CD8-positive, alpha-beta memory T cell (primary cell): ENCODE measurements at places on chromosomes 5 and 9. TPM values are rescaled to one million over a fixed set of nuclear protein-coding genes. Genes with fewer than 3 reads are reported as not detected.

Gene MLANA
- total RNA-seq = not detected

GRCh38 chr9:3793971-3794383 lies 268.2 kb upstream of the RFX3 start:
- H3K4me3 ChIP-seq = no peak overlapping the region
- H3K4me1 ChIP-seq = no peaks in the 10 kb centered on the region
- no peaks in the 10 kb centered on the region for H3K36me3 ChIP-seq
- no peak overlapping the region for H3K27ac ChIP-seq
- DNase-seq = no peak

DNA sequence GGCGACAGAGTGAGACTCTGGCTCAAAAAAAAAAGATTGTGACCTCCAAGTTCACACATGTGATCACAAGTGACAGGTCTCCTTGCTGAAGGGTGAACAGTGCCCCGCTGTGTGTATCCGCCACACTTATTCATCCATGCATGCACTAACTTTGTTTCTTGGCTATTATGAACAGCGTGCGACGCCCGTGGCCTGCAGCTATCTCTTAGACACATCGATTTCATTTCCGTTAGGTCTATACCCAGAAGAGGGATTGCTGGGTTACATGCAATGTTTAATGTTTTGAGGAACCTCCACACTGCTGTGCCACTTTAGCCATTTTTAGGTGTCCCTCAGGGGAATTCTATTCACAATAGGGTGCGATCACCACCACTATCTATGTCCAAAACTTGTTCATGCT lies 12.1 kb upstream of the EGFL7 start:
- no peak overlapping the region for H3K27ac ChIP-seq
- H3K4me3 ChIP-seq = no peak overlapping the region
- no peak for DNase-seq
- H3K4me1 ChIP-seq = no peaks in the 10 kb centered on the region

DNA sequence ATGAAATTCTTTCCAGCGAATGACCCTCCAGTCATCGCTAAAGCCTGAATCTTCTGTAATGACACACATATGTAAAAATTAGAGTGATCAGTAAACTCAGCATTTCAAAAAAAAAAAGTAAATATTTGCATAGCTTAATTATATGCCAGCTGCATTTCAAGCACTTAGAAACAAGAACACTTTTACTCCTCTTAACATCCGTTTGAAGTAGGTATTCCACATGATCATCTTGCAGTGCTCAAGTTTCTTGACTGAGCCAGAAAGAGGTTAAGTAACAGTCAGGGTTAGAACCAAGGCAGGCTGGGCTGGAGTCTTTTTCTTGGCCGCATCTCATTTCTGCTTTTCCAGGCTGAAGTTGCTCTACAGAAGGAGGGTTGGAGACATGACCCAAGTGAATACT lies 27.6 kb downstream of the EGFLAM start:
- no peak for DNase-seq
- H3K27ac ChIP-seq = no peak overlapping the region
- H3K36me3 ChIP-seq = no peaks in the 10 kb centered on the region
- no peaks in the 10 kb centered on the region for H3K27me3 ChIP-seq

DNA sequence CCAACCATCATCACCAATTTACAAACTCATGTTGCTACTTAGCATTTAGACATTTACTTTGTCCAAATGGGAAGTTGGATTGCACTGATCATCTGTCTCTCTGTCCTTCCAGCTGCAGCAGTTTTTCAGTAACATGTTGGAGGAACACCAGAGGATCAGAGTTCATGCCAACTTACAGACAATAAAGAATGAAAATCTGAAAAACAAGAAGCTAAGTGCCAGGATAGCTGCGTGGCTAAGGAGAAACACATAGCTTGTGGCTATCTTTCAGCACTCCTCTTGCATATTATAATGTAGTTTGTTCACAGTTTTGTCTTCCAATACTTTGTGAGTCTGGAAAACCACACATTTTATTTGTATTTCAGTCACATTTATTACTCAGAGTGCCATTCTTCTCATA lies 6.4 kb upstream of the ARL14EPL start:
- H3K27me3 ChIP-seq = no peaks in the 10 kb centered on the region
- DNase-seq = no peak
- no peak overlapping the region for H3K27ac ChIP-seq

DNA sequence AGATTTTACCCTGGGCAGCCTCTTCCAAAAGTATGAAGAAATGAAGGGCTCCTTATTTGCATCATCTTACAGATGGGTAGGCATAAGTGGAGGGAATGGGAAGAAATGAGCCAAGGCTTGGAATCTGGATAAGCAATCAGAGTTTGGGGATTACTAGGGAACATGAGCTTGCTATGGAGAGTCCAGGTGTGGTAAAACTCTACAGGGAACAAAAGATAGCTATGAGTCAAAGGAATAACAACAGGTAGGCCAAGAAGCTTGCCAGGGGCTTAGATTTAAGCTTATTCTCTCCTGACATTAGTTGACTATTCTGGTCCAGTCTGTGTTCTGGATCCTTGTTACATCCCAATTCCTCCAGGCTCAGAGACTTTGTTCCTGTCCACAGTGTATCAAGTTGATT lies 16.4 kb downstream of the RFK start:
- no peak for DNase-seq
- H3K36me3 ChIP-seq = no peaks in the 10 kb centered on the region
- no peak overlapping the region for H3K27ac ChIP-seq
- no peaks in the 10 kb centered on the region for H3K4me1 ChIP-seq

DNA sequence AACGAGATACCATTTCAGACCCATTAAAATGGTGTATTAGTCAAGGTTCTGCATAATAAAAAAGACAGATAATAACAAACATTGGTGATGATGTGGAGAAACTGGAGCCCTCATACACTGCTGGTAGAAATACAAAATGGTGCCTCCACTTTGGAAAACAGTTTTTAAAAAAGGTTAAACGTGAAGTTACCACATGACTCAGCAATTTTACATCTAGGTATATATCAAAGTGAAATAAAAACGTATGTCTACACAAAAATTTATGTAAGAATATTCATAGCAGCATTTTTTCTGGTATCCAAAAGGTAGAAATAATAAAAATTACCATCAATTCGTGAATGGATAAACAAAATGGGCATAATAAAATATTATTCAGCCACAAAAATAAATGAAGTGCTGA lies 519.8 kb downstream of the TLE4 start:
- H3K27ac ChIP-seq = no peak overlapping the region
- no peaks in the 10 kb centered on the region for H3K4me1 ChIP-seq
- H3K4me3 ChIP-seq = no peak overlapping the region
- H3K36me3 ChIP-seq = no peaks in the 10 kb centered on the region
- H3K27me3 ChIP-seq = no peaks in the 10 kb centered on the region

GRCh38 chr5:16933337-16933736 lies 2.8 kb downstream of the MYO10 start:
- no peak overlapping the region for H3K4me3 ChIP-seq
- no peak overlapping the region for H3K27ac ChIP-seq
- H3K36me3 ChIP-seq = no peaks in the 10 kb centered on the region
- H3K4me1 ChIP-seq = no peaks in the 10 kb centered on the region
- peaks cover 8% of the 10 kb centered on the region for H3K27me3 ChIP-seq
- no peak for DNase-seq

DNA sequence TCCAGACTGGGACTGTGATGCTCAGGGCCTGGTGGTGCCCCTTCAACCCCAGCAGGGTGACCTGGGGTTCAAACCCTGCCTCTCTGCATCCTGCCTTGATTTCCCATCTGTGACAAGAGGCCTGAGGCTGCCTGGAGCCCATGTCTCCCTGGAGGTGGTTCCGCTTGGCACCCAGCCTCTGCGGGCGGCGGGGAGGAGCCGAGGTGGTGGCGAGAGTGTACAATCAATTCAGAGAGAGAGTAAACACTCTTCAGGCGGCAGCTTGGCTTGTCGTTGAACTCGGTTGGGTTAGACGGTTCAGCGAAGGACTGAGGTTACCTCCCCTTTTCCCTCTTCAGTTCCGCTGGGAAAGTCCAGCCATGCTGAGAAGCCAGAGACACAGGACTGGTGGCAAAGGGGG lies 39.3 kb downstream of the NTNG2 start:
- no peak overlapping the region for H3K27ac ChIP-seq
- H3K36me3 ChIP-seq = no peaks in the 10 kb centered on the region
- H3K27me3 ChIP-seq = peaks cover 7% of the 10 kb centered on the region
- H3K4me1 ChIP-seq = no peaks in the 10 kb centered on the region
- H3K4me3 ChIP-seq = no peak overlapping the region

GRCh38 chr5:67066815-67067214 lies 129.8 kb downstream of the CD180 start:
- H3K4me1 ChIP-seq = no peaks in the 10 kb centered on the region
- DNase-seq = no peak
- H3K27ac ChIP-seq = no peak overlapping the region
- H3K36me3 ChIP-seq = no peaks in the 10 kb centered on the region
- H3K4me3 ChIP-seq = no peak overlapping the region

GRCh38 chr5:132764051-132764450 lies 13.0 kb downstream of the SEPTIN8 start:
- H3K4me3 ChIP-seq = no peak overlapping the region
- H3K36me3 ChIP-seq = no peaks in the 10 kb centered on the region
- H3K4me1 ChIP-seq = no peaks in the 10 kb centered on the region
- no peaks in the 10 kb centered on the region for H3K27me3 ChIP-seq

Gene ZNF879
- 3.9 TPM for total RNA-seq

Gene SPATA31A3
- not detected for total RNA-seq

DNA sequence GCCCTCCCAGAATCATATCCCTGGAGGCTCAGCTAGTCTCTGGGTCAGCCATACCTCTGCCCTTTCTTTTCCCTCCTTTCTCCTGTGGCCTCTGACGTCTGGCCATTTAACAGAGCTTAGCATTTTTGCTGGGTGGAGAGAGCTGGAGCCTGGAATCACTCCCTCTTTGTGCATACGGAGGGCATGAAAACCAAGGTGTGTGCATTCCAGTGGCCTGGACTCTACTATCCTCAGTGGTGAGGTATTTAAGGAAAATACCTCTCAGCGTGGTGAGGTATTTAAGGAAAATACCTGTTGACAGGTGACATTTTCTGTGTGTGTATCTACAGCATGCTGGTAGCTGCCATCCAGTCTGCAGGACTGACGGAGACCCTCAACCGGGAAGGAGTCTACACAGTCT lies 27.5 kb downstream of the TGFBI start:
- no peaks in the 10 kb centered on the region for H3K27me3 ChIP-seq
- H3K4me3 ChIP-seq = no peak overlapping the region
- no peak for DNase-seq
- H3K36me3 ChIP-seq = no peaks in the 10 kb centered on the region
- no peak overlapping the region for H3K27ac ChIP-seq

Gene SCGB3A2
- not detected for total RNA-seq

GRCh38 chr5:92852219-92852618 lies 728.8 kb downstream of the NR2F1-AS1 start:
- H3K4me1 ChIP-seq = no peaks in the 10 kb centered on the region
- no peaks in the 10 kb centered on the region for H3K36me3 ChIP-seq
- H3K27me3 ChIP-seq = no peaks in the 10 kb centered on the region
- no peak for DNase-seq
- no peak overlapping the region for H3K4me3 ChIP-seq

GRCh38 chr5:97923997-97924396 lies 741.0 kb upstream of the RIOK2 start:
- DNase-seq = no peak
- no peaks in the 10 kb centered on the region for H3K4me1 ChIP-seq

GRCh38 chr5:998246-999031 lies 10.2 kb upstream of the NKD2 start:
- no peak for DNase-seq
- H3K27me3 ChIP-seq = no peaks in the 10 kb centered on the region

GRCh38 chr5:74652576-74652975 lies 12.0 kb upstream of the ENC1 start:
- no peaks in the 10 kb centered on the region for H3K36me3 ChIP-seq
- no peak overlapping the region for H3K4me3 ChIP-seq
- H3K27me3 ChIP-seq = no peaks in the 10 kb centered on the region
- H3K4me1 ChIP-seq = no peaks in the 10 kb centered on the region
- DNase-seq = no peak

DNA sequence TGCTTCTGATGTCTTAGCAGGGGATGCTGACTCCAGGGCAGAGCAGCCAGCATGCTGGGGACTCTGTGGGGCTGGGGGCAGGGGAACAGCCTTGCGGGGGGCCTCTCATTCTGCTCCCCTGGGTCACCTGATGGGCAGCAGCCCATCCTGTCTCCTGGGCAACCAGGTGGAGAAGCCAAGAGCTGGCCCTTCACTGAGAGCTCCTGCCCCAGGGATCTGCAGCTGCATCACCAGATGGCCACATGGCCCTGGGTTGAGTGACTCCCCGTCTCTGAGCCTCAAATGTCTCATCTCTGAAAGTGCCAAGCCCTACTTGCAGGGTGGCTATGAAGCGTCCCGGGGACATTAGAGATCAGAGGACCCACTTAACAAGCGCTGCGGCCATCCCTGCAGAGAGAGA lies 49.1 kb downstream of the LRSAM1 start:
- no peaks in the 10 kb centered on the region for H3K27me3 ChIP-seq
- DNase-seq = no peak
- peaks cover 5% of the 10 kb centered on the region for H3K36me3 ChIP-seq
- H3K4me3 ChIP-seq = no peak overlapping the region
- no peak overlapping the region for H3K27ac ChIP-seq

DNA sequence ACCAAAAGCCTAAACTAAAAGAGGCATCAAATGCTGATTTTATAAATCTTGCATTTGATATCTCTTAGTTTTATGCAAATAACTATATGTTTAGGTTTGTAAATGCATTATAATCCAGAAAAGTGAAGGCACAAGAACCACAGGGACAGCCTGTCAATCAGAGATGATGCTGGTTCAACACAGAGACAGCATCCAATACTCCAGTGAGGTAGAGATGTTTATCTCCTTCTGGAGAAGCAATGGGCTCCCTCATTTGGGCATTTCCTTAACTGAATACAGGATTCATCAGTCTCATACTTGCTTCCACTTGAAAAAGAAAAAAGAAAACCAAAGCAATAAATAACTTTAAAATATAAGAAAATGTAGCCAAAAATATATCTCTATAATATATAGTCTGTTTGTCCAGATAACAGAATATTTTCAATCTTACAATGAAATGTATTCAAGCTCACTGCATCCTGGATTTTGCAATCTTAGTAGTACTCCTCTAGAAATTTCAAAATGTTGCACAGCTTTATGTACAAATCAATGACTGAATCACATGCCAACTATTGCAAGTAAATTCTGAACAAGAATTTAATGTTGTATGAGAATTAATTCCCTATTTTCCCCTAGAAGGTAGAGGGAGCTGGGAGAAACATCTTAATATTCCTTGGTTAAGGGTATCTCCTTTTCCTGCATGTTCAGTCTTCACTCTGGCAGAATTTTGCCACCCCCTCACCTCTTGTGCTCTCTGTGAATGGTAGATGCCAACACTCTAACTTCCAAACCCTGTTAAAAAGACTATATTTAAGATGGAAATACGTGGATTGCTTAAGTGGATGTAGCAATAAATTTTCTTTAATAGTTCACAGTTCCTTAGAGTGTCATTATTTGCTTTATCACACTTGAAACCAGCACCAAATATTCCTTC lies 191.1 kb upstream of the GAS1 start:
- no peaks in the 10 kb centered on the region for H3K36me3 ChIP-seq
- DNase-seq = no peak
- H3K4me1 ChIP-seq = no peaks in the 10 kb centered on the region
- no peak overlapping the region for H3K4me3 ChIP-seq
